KBM-7 (cell line): ENCODE measurements at places on chromosomes 6 and 20.
A peak's percentile ranks its signal among the peaks of the same experiment; 100 is the strongest.

- no peak for DNase-seq
These were observed 4.4 kb downstream of the CPNE1 start for GRCh38 chr20:35660122-35660937.

GRCh38 chr6:1347161-1347560, 35.3 kb downstream of the FOXQ1 start:
- no peak for DNase-seq

DNA sequence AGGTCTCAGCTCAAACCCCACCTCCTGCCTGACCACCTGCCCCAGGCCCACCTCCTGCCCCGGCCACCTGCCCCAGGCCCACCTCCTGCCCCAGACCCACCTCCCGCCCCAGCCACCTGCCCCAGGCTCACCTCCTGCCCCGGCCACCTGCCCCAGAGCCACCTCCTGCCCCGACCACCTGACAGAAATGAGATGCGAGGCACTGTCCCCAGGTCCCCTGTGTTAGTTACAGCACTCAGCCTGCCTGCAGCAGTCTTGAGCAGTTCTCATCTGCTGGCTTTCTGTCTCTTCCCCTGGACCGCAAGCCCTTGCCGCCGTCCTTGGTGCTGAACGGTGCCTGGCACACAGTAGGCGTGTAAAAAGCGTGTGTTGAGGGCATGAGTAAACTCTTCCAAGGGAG, 79.5 kb downstream of the CDH4 start:
- no peak for DNase-seq

DNA sequence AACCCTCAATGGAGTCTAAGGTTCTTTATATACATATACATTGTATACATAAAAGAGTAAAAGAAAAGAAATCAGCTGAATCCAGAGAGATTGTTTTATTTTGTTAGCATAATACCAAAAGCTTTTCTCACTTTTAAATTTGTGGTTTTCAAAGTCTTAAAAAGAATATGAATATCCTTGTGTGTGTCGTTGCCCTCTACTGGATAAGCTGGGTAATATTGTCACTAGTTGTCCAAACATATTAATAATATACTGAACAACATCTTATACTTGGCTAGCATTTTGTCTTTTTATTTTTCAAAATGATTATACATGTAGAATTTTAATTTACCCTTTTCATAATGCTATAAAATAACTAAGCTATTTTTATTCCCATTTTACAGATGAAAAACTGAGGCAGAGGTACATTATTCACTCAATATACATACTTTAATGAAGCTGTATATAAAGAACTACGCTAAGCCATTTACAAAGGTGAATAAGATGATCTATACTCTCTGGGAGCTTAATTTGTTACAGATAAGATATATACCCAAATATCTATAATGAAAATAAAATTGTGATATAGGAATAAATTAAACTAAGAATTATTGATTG, 531.7 kb downstream of the TFAP2B start:
- DNase-seq: peak; percentile 14

DNA sequence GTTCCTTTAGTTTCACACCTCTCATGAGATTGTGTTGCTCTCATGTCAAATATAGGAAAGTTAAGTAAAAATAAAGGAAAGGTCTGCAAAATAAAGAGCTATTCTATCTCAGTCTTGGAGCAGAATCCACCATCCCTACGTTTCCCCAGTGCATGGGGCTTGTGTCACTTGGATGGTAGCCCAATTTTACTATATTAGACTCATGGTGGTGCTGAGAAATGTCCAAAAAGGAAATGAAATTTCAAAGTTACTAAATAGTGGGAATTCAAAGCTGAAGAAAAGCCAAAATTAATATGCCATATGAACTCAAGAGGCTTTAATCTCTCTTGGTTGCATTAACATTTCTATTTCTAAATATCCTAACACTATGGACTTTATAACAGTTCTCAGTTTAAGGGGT, 1283.3 kb upstream of the GJE1 start:
- DNase-seq: no peak

GRCh38 chr6:152267967-152268845, 369.0 kb downstream of the SYNE1 start:
- DNase-seq: peak; percentile 48

DNA sequence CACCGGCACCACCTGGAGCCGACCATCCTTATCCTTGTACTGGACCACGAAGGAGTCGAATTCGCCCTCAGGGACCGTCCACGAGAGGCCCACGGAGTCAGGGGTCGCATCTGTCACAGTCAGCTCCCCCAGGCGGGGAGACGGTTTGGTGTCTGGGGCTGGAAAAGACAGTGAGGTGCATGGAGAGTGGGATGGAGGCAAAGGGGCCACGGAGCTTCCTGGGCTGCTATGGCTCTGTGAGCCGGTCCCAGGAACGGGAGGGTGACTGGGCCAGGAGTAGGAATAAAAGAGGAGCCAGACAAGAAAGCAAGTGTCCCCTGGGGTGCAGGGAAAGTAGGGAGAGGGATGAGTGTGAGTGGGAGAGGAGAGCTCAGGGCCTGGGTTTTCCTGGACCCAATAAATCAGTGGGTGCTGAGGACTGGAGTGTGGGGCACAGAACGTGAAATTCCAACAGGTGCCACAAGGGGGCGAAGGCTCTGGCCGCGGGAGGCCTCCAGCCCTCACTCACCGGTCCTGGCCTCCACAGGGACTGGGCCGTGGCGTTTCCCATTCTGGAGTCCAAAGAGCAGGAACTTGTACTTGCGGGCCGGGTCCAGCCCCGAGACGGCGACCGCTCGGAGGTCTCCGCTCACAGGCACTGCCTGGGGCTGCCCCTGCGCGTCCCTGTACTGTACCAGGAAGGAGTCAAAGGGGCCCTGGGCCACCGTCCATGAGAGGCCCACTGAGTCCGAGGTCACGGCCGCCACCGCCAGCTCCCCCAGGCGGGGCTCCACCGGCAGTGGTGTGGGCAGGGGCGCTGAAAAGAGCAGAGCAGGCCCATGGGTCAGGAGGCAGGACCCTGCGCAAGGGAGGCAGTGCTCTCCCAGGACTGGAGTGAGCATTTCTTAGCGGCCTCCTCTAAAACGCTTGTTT, 9.9 kb downstream of the CYP21A2 start:
- DNase-seq: peak; percentile 67

- no peak for DNase-seq
These were observed 19.8 kb upstream of the ENPP1 start for GRCh38 chr6:131787766-131788712.

- no peak for DNase-seq
These were observed 9.4 kb upstream of the ARMC12 start for GRCh38 chr6:35727231-35727934.

- no peak for DNase-seq
These were observed 143.9 kb downstream of the PXDC1 start for GRCh38 chr6:3607599-3607998.

DNA sequence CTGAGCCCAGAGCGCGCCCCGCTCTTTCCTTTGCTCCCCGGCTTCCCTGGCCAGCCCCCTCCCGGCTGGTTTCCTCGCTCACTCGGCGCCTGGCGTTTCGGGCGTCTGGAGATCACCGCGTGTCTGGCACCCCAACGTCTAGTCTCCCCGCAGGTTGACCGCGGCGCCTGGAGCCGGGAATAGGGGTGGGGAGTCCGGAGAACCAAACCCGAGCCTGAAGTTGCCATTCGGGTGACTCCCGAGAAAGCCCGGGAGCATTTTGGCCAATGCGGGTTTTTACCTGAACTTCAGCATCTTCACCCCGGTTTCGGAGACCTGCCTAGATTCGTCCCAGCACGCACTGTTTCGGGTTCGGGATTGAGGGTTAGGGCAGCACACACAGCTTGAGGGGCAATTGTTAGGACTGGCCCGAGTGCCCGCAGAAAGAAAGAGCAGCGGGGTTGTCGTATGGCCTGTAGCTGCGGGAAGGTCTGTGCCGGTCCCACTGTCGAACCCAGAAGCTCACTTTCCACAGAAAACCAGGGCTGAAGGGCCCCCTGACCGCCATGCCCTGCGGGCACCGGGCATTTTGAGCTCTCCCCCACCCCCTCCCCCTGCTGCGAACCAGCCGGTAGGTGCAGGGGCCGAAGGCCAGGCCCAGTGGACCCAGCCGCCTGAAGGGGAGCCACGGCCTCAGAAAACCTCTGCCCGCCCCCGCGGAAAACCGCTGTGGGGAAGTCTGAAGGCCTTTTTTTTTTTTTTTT, 2.1 kb downstream of the FOXP4 start:
- DNase-seq: peak; percentile 27

DNA sequence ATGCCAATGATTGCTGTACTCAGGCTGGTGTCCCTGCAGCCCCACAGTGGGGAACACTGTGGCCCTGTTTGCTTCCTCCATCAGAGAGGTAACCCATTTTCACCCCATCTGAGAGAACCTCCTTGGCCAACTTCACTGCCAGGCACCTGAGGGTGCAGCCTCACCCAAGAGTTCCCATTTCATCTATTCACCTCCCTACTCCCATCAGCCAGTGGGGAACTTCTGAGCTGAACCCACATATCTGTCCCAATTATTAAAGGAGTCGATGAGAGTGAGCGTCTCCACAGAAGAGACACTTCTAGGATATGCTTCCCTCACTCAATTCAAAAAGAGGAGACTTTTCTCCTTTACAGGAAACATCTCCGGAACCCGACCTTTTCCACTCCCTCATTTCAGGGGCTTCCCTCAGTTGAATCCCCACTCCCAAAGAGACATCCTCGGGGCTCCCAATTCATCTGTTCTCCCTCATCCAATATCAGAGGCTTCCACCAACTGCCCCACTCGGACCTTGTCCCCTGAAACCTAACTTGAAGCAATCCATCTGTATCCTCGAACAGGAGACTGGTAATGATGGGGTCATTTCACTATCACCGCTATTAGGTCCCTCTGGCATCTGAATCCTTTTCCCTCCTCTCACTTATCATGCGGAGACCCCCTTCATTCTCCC, 988 bp downstream of the UBE2V1 start:
- DNase-seq: no peak

- DNase-seq: no peak
These were observed 439.9 kb upstream of the RNF217 start for GRCh38 chr6:124522335-124522734.

DNA sequence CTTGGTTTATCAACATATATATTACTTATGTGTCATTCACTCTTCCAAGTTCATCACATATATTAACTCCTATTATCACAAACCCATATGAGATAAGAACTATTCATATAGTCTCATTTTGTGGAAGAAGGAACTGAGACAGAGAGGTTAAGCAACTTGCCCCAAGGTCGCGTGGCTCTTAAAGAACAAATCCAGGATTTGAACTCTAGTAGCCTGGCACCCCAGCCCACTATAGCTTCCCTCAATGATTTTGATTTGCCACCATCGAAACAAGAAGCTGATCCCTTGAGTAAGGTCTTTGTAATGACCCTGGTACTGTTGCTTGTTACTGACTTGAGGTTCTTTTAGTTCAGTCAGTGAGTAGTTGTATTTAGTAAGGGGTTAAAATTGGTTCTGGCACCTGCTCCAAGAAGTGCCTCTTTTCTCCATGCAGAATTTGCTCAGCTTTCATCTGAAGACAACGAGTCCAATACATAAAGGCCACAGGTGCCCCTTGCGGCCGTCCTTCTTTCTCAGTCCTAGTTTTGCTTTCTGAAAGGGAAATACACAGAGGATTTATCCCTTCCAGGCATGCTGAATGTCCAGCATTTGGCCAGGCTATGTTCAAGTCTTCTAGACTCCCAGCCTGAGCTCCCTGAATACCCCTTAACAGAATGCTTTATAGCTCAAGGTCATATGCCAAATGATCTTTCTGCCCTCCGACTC, 253.0 kb downstream of the TBC1D7 start:
- DNase-seq: no peak

DNA sequence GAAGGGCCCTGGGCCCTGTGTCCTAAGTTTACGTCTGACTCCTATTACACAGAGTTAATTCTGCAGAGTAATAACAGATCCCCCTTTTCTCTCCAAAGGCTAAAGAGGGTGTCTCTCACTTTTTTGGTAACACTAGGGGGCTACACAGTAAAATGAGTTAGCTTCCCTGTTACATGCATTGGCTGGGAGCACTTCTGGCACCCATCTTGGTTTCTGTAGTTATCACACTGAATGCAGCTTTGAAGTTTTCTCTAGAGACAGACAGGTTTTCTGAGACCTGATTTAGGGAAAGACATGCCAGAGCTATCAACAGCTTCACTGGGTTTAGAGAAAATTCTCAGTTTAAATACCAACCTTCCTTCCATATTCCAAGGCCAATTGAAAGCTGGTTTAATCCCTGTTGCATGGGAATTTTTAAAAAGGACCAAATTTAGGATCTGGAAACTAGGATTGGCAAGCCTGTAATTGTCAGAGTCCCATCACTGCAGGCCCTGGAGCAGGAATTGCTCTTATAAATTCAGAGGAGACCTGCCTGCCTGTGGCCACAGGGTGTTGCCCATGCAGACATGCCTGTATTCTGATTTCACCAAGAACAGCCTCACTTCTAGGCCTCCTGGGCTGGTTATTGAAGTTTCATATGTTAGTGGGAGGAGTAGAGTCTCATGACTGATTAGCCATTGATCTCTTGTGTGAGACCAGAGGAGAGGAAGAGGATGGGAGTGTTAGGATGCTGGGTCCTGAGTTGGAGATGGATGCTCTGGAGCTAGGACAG, 29.4 kb downstream of the RNF8 start:
- DNase-seq: no peak

GRCh38 chr20:51220293-51220706, 197.4 kb upstream of the KCNG1 start:
- DNase-seq: peak; percentile 53

GRCh38 chr6:3233321-3233720, 5.9 kb upstream of the TUBB2B start:
- no peak for DNase-seq

- DNase-seq: no peak
These were observed 70.6 kb upstream of the EYA4 start for GRCh38 chr6:133170602-133171001.

DNA sequence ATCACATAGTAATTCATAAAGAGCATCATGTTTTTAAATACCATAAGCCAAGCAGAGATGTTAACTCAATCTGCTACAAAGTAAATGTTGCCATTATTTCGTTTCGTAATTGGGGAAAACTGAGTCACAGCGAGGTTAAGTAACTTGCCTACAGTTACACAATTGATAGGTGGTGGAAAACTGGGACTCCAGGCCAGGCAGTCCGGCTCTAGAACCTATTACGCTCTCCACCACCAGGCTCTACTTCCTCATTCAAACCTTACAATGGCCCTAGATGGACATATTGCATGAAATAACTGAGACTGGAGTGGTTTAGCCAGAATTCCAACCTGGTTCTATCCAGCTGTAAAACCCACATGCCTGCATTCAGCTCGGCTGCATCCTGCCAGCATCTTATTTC, 58.2 kb downstream of the LINC00237 start:
- DNase-seq: no peak

DNA sequence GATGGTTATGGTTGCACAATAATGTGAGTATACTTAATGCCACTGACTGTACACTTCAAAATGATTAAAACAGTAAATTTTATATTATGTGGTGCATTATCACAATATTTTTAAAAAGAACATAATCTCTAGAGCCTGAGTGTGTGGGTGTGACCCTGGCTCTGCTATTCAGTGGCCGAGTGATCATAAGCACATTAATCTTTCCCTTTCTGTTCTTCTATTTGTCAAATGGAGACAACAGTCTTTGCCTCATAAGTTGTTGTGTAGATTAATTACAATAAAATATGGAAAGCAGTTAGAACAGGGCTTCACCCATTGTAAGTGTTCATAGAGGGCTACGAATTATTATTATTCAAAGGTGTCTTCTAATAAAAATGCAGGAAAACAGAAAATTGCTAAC, 548.6 kb downstream of the HTR1B start:
- DNase-seq: no peak
